Skin of body (tissue), 3 donors: ENCODE measurements at places on chromosomes 2 and 18.

- no peak for DNase-seq
These were observed 97.9 kb upstream of the GPR45 start for GRCh38 chr2:105143467-105144151.

DNA sequence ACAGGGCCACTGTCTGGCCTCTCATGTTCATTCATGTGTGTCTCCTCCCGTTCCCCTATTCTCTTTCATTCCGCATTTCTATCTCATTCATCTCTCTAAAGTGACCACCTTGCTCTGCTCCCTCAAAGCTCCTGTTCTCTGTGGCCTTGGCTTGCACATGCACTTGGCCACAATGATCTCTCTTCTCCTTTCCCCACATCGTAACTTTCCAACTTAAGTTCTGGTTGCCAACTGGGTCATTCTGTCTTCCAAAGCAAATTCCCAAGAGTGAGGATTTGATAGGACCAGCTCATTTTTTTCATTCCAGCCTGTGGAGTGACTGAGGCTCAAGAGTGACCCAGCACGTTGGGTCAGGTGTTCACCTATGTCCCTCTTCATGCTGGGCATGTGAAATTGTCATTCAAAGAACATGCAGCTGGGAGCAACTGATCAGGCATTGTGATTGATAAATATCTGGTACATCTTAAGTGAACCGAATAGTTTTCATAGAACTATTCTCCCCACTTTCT, 14.3 kb upstream of the ITGA6 start:
- no peak for DNase-seq

DNA sequence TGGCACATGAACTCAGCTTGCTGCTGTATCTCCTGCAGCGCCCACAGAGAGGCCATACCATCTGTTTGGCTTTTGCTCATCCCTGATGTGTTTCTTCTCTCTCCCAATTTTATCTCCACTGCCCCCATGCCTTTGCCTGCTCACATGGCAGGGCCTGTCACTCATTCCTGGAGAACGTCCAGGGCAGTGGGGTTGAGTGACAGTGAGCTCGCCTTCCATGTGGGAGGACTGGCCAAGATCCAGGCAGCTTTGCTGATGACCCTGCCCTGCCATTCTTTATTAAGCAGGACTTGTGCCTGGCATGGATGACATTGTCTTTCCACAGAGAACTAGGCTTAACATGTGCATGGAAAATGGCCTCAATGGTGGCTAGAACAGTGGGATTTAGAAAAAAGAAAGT, 230.5 kb upstream of the THSD7B start:
- no peak for DNase-seq

GRCh38 chr2:149225446-149225845, 104.9 kb upstream of the LYPD6 start:
- no peak for DNase-seq

GRCh38 chr2:20526708-20527107, 79.8 kb downstream of the RHOB start:
- DNase-seq, result no peak

DNA sequence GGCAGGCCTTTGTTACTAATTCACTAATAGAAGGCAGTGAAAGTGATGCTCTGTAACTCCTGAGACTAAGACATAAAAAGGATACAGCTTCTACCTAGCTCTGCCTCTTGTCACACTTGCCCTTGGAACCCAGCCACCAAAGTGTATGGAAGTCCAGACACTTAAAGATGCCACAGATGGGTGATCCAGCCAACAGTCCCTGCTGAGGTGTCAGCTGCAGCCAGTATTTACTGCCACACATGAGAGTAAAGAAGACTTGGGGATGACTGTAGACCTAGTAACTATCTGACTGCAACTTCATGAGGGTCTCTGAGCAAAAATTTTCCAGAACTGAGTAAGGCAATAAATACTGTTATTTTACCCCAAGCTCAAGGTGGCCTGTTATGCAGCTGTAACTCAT, 8.8 kb downstream of the IMMT start:
- DNase-seq, result no peak

DNA sequence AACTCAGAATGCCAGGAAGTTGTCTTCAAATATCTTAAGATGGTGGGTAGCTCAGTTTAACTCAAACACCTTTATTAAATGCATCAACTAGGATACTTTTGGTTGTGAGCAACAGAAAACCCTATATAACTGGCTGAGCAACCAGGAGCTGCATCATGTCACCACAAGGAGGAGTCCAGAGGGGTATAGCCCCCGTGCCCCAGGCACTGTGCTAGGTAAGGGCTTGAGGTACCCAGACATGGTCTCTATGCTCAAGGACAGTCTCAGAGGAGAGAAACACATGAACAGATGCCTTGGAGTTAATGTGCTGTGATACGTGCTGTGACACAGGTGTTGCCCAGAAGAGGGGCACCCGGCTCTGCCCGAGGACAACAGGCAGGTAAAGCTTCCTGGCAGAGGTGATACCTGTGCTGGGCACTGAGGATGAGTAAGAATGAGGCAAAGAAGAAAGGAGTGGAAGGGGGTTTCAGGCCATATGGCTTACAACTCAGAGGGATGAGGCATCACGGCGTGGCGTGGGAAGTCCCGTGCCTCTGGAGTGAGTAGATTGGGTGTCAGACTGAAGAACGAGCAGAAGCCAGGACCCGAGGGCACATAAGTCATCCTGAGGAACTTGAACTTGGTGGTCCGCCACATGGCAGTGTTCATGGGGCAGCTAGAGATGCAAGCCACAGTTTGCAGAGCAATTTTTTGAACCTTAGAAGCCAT, 32.0 kb upstream of the CAB39 start:
- DNase-seq, result no peak

DNA sequence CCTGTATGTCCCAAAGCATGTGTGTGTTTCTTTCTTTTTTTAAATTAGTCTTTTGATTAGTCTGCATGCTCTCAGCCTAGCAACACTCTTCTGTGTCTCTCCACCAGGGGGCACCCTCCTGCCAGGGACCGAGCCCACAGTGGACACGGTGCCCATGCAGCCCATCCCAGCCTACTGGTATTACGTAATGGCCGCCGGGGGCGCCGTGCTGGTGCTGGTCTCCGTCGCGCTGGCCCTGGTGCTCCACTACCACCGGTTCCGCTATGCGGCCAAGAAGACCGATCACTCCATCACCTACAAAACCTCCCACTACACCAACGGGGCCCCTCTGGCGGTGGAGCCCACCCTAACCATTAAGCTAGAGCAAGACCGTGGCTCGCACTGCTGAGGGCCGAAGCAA, 93.8 kb downstream of the NRP2 start:
- no peak for DNase-seq

- no peak for DNase-seq
These were observed 3.0 kb downstream of the KLHL41 start for GRCh38 chr2:169512525-169512924.

GRCh38 chr2:65789923-65790675, 357.7 kb upstream of the SPRED2 start:
- no peak for DNase-seq

- no peak for DNase-seq
These were observed 9.5 kb downstream of the KLHL14 start for GRCh38 chr18:32763293-32763692.

- no peak for DNase-seq
These were observed 16.2 kb upstream of the FAM237A start for GRCh38 chr2:206626108-206626507.

GRCh38 chr2:16214391-16214790, 274.0 kb downstream of the MYCN start:
- no peak for DNase-seq

DNA sequence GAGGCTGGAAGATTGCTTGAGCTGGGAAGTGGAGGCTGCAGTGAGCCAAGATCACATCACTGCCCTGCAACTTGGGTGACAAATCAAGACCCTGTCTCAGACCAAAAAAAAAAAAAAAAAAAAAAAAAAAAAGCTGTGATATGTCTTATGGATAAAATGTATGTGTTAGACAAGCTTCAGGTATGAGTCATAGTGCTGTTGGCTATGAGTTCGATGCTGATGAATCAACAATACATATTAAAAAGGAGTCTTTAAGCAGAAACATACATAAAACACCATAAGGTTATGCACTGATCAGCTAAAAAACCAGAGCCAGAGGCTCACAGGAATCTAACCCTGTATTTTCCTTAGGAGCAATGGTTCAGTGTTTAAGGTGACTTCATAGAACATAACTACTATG, 332.3 kb downstream of the NCKAP5 start:
- DNase-seq, result no peak

DNA sequence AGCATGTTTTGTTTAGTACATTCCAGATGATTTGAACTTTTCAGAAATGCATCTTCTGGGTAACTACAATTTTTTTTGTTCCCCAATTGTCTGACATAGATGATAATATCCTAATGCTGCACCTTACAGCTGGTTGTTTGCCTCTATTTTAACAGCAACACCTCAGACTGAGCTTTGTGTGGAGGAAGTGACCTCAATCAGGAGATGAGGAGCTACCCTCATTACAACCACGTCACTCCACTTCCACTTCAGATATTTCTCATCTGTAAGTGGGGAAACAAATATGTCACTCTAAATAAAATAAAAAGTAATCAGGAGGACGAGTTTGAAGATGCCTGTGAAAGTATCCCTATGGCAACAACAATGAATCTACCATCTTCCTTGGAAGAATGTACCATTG, 12.1 kb upstream of the SRSF7 start:
- DNase-seq, result no peak

DNA sequence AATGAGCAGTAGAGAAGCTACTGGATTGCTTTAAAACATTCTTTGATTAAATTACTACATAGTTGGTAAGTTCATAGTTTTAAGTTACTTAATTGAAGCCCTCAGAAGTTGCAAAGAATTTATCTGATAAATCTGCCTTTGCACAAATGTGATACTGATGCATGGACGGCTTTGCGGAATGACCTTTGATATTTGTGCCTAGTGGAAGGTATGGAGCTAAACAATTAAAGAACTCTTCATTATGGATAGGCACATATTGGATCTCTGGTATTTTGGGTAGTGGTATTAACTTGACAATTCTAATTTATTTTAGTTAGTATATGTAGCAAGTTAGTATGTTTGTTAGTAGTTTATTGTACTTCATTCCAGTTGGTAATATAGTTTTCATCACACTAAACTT, 54.1 kb downstream of the CFAP210 start:
- DNase-seq, result no peak

- peak; percentile 75 for DNase-seq
These were observed 19.4 kb upstream of the PAX3 start for GRCh38 chr2:222318026-222318711.

DNA sequence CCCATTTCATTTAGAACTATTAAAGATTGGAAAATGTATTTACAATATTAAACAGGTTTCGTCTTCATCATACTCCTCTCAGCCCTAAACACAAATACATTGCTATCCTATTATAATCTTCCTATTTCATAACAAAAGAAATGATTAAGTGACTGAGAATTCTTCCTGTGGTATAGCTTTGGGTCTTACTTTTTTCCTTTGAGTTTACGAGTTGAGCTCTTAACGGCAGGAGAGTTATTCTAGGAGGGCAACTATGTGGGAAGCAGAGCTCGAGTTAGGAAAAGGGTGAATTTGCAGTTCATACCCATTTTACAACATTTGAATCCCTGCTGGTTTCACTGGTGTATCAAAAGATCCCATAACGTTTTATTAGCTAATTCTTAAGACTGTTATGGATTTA, 105.0 kb downstream of the FIGN start:
- DNase-seq, result no peak

- peak; percentile 9 for DNase-seq
These were observed 318 bp downstream of the TYW5 start for GRCh38 chr2:199955007-199955338.

GRCh38 chr18:11767935-11768334, 78.9 kb downstream of the GNAL start:
- DNase-seq, result no peak

- no peak for DNase-seq
These were observed 600.0 kb upstream of the SLC39A10 start for GRCh38 chr2:195057001-195057400.

GRCh38 chr2:138779781-138780445, at the start of gene NXPH2:
Gene NXPH2, minus strand, starts transcription at chr2:138780390. Its CDS starts 149 bp downstream, at chr2:138780241.
- no peak for DNase-seq

GRCh38 chr18:76075777-76076176, 419.3 kb downstream of the ZNF516 start:
- DNase-seq, result no peak

DNA sequence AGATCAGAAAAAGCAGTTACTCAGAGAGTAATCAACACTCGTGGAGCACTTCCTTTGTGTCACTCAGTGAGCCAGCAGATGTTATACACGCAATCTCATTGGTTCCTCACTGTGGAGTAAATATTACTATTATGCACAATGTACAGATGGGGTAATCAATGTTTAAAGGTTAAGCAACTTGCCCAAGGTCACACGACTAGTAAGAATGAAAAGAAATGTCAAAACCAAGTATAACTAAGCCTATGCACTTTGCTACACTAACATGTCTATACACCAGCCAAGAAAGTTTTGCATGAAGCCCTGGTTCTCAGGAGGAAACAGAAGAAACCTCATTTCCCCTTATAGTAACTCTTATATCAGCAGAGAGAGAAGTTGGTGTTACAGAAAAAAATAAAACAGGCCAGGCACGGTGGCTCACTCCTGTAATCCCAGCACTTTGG, 5.4 kb downstream of the METTL21A start:
- no peak for DNase-seq

DNA sequence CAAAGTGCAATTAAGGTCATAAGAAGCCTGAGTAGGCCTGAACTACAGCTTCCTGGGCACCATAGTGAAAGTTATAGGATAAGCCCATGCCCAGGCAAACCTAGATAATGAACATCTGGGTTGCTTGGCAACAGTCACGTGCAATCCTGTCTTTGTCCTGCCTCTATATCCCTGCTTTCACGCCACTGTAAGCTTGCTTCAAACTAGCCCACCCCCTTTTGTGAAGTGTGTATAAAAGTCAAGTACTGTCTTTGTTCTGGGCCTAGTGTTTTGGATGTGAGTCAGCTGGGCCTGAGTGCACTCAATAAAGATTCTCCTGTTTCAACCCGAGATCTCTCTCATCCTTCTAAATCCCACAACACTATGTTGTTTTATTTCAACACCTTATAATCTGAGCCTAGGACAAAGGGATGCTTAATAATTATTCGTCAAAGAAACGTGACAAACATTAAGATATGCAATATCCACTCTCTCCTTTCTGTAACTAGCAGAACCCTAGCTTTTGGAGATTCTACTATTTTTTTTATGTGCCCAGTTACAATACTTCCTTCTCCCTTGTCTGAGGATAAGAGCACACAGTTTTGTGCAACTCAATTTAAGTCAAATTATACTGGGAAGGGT, 927.8 kb downstream of the SUCLG1 start:
- no peak for DNase-seq

DNA sequence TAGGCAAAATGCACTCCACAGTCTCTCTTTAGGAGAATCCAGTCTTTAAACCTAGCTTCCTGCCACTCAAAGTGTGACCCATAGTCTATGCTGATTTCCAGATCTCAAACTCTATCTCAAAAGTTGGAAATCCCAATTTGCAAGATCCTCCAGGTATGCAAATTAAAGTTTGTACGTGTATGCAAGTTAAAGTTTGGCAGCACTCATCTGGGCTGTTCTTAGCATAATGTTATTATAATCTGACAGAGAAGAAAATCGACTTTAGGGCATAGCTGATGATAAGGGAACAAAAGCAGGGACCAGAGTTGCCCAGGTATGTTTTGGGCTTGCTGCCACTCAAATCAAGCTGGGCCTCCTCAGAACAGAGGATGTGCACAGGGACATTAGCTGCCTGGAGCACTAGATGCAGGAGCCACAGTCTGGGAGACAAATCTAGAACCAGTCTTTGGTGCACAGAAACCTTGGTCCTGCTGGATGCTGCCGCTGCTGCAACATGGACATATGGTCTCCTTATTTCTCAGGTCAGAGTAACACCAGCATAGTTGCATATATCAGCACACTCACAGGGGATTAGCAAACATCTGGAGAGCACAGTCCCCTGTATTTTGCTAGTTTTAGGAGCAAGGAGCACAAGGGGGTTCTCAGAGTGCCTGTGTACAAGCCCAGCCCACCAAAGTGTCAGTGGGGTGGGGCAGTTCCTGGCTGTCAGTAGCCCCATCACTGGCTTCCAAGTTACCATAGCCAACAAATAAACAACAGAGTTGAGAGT, 242.6 kb downstream of the TTC32 start:
- peak; percentile 21 for DNase-seq
